CD4-positive, alpha-beta memory T cell (primary cell): ENCODE measurements at places on chromosomes 7 and 10. TPM values are rescaled to one million over a fixed set of nuclear protein-coding genes. Genes with fewer than 3 reads are reported as not detected.

DNA sequence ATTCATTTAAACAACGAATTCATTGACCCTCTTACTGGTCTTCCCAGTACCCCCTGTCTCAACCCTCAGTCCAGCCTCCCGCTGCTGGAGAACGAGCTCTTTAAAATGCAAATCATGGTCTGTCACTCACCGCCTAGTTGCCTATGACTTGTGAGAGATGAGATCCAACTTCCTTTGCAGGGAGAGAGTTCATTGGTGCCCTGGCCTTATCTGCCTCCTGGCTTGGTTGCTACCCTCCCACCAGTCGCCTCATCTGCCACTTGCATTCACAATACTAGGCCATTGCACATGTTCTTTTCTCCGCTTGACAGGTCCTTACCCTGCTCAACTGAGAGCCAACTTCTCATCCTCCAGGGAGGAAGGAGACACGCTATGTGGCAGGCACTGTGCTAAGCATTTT, 54.0 kb upstream of the MXI1 start:
- H3K27me3 ChIP-seq, result peaks cover 20% of the 10 kb centered on the region
- H3K36me3 ChIP-seq, result no peaks in the 10 kb centered on the region
- DNase-seq, result no peak
- H3K4me1 ChIP-seq, result peaks cover 22% of the 10 kb centered on the region

DNA sequence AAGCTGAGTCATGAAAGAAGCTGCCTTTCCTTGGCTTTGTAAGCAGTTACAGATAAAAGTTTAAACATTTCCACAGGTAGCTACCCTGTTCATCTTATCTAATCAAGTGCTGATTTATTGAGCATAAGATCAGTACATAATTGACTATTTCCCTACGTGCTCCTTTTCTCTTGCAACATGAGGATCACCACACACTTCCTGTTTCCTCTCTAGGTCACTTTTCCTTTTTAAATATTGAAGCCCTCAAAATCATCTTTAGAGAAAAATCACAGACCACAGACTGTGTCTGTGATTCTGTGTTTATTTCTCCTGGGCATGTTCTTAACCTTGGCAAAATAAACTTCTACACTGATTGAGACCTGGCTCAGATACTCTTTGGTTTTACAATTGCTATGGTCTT, 69.5 kb downstream of the ZNF37A start:
- no peaks in the 10 kb centered on the region for H3K36me3 ChIP-seq
- H3K4me3 ChIP-seq, result no peak overlapping the region
- DNase-seq, result no peak
- no peaks in the 10 kb centered on the region for H3K4me1 ChIP-seq
- H3K27ac ChIP-seq, result no peak overlapping the region

DNA sequence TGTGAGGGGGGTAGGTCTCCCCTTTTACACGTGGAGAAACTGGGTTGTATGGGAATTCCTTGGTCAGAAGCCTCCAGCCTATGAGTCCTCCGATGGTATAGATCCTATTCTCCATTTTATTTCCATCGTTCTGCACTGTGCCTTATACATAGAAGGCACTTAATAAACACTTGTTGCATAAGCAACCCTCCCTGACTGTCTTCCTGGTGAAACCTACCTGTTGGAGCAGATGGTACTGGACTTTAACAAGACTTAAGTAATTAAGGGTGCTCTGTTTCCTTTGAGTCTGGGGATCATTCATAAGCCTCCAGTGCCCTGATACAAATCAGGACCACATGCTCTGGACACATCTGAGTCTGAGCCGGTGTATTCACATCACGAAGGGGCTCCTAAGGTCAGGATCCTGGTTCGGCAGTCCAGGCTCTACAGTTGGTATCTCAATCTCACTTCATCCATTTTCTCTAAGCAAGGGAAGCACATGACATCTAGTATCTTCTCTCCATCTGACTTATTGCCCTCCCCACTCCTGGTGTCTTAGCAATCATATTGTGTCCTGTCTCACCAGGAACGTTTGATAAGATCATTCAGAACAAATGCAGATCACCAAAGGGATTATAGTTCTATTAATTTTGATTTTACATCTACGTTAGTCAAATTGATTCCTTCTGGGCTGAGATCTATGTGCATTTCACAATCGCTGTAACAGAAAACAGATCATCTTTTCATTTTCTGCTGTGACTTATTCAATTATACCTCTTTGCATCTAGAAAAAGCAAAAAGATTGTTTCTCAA, 22.8 kb upstream of the EZH2 start:
- no peaks in the 10 kb centered on the region for H3K27me3 ChIP-seq
- no peaks in the 10 kb centered on the region for H3K36me3 ChIP-seq
- H3K4me1 ChIP-seq, result peaks cover 7% of the 10 kb centered on the region
- H3K4me3 ChIP-seq, result no peak overlapping the region
- H3K27ac ChIP-seq, result no peak overlapping the region
- DNase-seq, result no peak

- no peak overlapping the region for H3K4me3 ChIP-seq
- no peaks in the 10 kb centered on the region for H3K27me3 ChIP-seq
- peaks cover 35% of the 10 kb centered on the region for H3K36me3 ChIP-seq
- no peak for DNase-seq
Observed at GRCh38 chr10:96138102-96138501, 8.0 kb downstream of the ZNF518A start.

- no peak overlapping the region for H3K27ac ChIP-seq
- H3K4me1 ChIP-seq, result no peaks in the 10 kb centered on the region
Observed at GRCh38 chr7:69630292-69630691, 32.0 kb downstream of the AUTS2 start.

DNA sequence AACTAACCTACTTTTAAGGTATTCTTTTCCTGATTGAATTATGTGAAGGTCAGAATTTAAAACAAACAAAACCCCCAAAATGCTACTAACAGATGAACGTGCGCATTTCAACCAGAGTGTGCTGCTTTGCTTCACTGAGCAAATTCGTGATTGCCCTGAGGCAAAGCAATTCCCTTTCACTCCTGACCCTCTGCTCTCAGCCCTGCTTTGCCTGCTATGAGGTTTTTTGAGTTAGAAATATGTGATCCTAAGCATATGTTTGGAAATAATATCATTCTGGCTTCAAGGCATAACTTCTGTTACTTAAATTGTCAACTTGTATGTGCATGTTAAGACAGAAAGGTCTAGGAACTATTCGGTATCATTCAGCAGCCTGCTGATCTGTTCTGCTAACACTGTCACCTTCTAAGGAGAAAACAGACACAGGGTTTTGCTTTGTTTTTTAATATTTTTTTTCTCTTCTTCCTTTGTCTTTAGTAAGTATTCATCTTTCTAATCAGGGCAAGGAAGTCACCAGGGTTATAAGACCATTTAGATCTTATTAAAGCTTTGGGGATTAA, 124.2 kb downstream of the GNAT3 start:
- H3K4me3 ChIP-seq, result no peak overlapping the region
- H3K4me1 ChIP-seq, result no peaks in the 10 kb centered on the region
- H3K36me3 ChIP-seq, result no peaks in the 10 kb centered on the region
- H3K27ac ChIP-seq, result no peak overlapping the region
- H3K27me3 ChIP-seq, result no peaks in the 10 kb centered on the region
- no peak for DNase-seq

GRCh38 chr7:70092314-70093204, 494.3 kb downstream of the AUTS2 start:
- H3K4me1 ChIP-seq, result no peaks in the 10 kb centered on the region
- no peaks in the 10 kb centered on the region for H3K27me3 ChIP-seq
- H3K4me3 ChIP-seq, result no peak overlapping the region
- no peak overlapping the region for H3K27ac ChIP-seq
- H3K36me3 ChIP-seq, result no peaks in the 10 kb centered on the region
- no peak for DNase-seq

DNA sequence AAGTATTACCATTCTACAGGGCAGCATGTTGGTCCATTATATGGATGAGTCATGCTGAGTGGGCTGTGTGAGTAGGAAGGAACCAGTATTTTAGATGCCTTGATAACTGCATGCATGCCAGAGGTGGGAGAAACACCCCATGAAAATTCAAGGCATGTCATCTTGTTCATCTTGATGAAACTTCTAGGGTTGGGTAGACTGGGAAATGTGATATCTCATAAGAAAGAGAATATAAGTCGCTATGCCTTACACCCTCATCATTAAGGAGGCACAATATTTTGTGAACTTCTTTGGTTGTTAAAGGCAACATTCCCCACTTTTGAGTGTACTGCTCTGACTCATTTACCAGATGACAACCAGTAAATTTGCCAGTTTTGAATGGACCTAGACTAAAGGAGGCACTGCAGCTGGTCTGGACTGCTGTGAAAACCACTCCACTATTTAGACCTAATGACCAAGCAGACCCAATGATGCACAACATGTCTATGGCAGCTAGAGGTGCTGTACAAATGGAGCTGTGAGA, 48.0 kb downstream of the ZNF365 start:
- no peak for DNase-seq
- no peak overlapping the region for H3K27ac ChIP-seq
- H3K4me3 ChIP-seq, result no peak overlapping the region
- no peaks in the 10 kb centered on the region for H3K27me3 ChIP-seq
- no peaks in the 10 kb centered on the region for H3K4me1 ChIP-seq

DNA sequence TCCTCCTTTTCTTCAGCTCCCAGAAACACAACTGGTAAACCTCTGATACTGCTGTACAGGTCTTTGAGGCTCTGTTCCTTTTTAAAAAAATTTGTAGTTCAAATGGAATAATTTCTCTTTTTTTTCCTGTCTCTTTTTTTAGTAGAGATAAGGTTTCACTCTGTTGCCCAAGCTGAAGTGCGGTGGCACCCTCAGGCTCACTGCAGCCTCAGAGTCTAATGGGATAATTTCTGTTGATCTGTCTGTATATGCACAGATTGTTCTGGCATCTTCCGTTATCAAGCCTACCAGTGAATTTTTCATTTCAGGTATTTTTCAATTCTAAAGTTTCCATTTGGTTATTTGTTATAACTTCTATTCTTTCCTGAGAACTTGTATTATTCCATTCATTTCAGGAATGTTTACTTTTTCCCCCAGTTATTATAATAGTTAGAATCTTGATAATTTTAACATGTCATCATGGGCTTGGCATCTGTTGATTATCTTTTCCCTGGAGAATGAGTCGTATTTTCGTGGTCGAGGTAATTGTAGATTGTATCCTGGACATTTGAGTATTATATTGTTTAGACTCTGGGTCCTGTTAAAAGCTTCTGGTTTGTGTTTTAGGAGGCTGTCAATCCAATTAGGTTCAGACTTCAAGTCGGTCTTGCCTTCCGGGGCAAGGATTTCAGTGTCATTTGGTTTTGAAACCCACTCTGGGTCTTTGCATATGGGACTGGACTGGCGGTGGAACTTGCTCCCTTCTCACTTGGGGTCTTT, 24.5 kb downstream of the CRCP start:
- H3K4me1 ChIP-seq, result no peaks in the 10 kb centered on the region
- H3K4me3 ChIP-seq, result no peak overlapping the region
- DNase-seq, result no peak
- peaks cover 41% of the 10 kb centered on the region for H3K36me3 ChIP-seq
- no peaks in the 10 kb centered on the region for H3K27me3 ChIP-seq

- no peak for DNase-seq
- H3K4me1 ChIP-seq, result no peaks in the 10 kb centered on the region
- no peaks in the 10 kb centered on the region for H3K27me3 ChIP-seq
- H3K36me3 ChIP-seq, result no peaks in the 10 kb centered on the region
Observed at GRCh38 chr7:32043688-32044087, 26.5 kb downstream of the PDE1C start.

DNA sequence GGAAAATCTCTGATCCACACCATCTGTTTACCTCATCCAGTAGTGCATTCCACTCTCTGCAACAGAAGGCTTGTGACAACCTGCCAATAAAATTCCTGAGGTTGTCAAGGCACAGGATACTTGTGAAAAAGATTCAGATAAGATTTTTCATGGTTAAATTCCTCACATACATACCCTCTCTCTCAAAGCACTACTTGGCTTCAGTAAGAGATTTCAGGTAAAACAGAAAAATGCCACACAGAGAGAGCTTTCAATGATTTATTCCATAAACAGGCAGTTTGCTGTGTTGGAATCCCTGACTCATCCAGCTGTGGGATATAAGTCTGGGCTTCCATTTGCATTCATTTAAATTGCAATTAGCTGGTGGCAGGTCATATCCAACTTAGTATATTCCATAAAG, 99.7 kb upstream of the CAV2 start:
- H3K36me3 ChIP-seq, result no peaks in the 10 kb centered on the region
- H3K4me3 ChIP-seq, result no peak overlapping the region
- no peaks in the 10 kb centered on the region for H3K27me3 ChIP-seq

DNA sequence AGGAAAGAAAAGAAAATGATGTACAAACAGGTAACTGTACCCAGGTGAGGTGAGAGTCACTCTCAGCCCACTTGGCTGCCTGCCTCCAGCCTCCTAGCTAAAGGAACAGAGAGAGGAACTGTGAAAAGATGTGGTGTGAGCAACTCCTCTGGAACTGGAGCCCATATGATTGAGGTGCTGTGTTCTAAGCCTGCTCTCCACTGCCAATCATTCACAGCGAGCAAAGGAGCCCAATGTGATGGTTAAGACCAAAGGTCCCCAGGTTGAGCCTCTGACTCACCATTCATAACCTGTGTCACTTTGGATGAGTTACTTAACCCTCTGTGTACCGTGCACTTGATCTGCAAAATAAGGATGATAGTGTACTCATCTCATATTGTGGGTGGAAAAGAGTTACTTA, 868.1 kb upstream of the AUTS2 start:
- H3K4me3 ChIP-seq, result no peak overlapping the region
- H3K27me3 ChIP-seq, result no peaks in the 10 kb centered on the region

GRCh38 chr10:58734116-58734515, 221.4 kb downstream of the BICC1 start:
- no peak for DNase-seq
- no peak overlapping the region for H3K27ac ChIP-seq
- H3K27me3 ChIP-seq, result no peaks in the 10 kb centered on the region
- no peak overlapping the region for H3K4me3 ChIP-seq
- no peaks in the 10 kb centered on the region for H3K36me3 ChIP-seq

Gene C10orf53
- total RNA-seq, result not detected

Gene NPY
- total RNA-seq, result not detected

Gene TMEM229A
- total RNA-seq, result not detected

Gene FOXK1
- total RNA-seq, result 52.9 TPM

Gene ASAH2
- 2.6 TPM for total RNA-seq

Gene ZNF487
- 5.6 TPM for total RNA-seq

Gene HOXA5
- total RNA-seq, result not detected
